Fibroblast of skin of abdomen (primary cell): ENCODE measurements at places on chromosomes 7 and 10.

DNA sequence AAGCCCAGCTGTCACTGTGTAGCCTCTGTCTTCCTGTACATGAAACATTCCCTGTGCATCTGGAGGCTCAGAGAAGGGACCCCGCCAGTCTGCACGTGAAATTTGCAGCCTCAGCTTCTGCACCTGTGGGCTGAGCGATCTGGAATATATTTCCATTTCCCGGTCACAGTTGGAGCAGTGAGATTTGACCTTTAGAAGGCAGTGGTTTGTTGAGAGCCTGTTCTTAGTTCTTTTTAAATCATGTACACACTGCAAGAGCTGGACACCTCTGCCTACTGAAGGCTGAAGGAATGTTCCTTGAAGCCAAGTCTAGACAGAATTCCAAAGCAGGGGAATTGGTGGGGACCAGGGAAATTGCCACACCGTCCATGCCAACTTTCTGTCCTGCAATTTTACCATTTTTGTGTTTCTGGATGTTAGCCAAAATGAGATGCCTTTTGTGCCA is 706.6 kb downstream of the INHBA start:
- no peak for DNase-seq

- no peak for DNase-seq
Measured at GRCh38 chr10:6115824-6116350, 27.1 kb downstream of the RBM17 start.

- no peak for DNase-seq
Measured at GRCh38 chr7:102467581-102468477, 3.0 kb downstream of the LRWD1 start.

DNA sequence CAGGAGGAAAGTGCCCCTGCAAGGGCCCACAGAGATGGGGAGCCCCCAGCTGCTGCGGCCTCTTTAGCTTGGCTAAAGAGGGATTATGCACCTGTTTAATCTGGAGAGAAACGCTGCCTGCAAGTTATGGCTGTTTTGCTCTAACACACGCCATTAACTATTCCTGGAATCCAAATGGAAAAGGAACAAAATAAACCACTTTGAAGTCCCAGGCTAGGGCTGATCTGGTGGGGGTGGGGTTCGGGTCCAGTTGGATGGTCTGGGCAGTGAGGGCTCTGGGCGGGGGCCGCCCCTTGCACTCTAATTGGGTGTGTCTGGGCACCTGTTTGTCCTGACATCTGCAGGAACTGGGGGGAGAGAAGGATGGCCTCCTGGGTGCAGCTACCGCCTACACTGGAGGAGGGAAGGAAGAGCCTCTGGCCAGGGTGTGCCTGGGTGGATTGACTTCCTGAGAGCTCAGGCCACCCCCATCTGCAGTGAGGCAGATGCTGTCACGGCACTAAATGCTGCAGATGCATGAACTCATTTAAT is 300.6 kb downstream of the ZEB1 start:
- no peak for DNase-seq

DNA sequence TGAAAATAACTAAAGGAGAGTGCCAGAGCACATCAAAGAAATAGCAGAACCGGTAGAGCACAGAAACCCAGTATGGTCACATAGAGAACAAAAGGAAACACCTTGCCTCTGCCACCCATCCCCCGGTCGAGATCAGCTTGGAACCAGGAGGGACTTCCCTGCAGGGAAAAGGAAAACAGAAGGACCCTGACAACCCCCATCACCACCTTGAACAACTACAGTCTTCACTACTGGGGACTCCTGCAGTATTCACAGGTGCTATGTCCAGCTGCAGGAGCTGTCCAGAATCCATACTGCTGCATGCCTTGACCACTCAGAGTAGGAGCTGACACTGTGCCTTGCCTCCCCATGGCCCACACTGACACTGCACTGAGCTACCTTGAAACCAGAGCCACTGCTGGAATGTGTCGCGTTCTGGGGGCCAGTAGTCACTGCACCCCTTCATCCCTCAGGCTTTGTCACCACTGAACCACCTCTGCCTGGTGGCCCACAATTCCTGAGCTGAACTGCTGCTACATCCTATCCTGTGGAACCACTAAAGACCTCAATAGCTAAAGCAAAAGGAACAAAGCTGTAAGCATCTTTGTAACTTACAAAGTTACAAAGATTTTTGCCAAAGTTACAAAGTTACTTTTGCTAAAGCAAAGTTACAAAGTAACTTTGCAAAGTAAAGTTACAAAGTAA is 66.8 kb downstream of the TRIL start:
- DNase-seq, result no peak

GRCh38 chr10:31347705-31348104 is 28.7 kb downstream of the ZEB1 start:
- no peak for DNase-seq

DNA sequence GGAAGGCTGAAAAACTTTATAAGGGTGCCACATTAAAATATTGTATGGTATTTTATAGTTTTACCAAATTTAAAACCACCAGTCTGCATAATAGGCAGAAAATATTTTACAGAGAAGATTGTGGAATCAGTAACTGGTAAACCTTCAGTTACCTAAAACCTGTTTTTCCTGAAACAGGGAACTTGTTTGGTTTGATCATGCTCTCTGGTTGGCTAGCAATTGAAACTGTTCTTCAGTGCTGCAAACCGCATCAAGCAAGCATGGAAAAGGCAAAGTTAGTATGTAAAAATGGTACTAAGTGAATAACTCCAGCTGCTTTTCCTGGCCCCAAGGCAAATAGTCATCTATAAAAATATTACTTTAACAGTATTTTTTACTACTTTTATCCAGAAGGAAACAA is 316.9 kb upstream of the LRRN3 start:
- no peak for DNase-seq

DNA sequence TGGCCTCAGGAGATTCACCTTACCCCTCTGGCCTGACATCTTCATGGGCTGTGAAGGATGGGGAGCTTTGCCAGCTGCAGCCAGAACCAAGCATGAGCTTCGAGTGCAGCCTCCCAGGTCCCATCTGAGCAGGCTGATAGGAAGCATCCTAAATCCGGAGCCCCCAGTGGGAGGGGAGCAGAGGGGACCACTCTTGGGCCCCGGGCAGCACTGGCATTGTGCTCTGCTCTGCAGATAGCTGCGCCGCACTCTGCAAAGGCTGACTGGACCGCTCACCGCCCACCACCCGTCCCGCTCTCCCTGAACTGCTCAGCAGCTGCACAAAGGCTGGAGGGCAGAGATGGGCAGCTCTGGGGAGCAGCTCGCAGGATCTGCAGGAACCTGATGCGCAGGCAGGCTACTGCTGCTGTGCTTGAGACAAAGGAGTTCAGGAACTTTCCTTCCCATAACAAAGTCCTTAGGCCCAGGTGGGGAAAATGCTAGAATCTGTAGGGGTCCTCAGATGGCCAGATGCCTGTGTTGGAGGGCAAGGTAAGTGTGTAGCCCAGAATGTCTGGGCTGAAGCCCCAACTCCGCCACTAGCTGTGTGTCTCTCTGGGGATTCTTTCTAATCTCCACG is 51.8 kb downstream of the ARHGAP22 start:
- DNase-seq, result no peak

DNA sequence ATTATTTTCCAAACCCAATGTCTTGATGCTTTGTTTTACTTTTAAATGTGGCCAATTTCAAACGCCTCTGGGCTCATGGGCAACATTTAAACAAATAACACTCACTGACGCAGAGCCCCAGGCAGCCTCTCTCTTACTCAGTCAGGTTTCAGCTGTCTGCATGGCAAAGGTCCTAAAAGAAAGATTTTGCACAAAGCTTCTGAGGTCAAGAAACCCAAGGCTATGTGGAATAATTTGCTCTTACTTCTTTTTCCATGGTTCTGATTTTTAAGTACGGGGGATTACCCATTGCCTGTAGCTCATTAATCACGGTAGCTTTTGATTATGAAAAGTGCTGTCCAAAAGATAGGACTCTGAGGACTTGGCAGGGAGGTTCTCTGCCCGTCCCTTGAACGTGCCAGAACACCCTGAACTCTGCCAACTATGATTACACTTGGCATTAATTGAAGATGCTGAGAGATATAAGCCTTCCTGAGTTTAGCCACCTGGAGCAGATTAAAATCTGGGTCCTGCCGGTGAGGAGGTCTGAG is 14.1 kb upstream of the MSRB2 start:
- DNase-seq, result no peak

DNA sequence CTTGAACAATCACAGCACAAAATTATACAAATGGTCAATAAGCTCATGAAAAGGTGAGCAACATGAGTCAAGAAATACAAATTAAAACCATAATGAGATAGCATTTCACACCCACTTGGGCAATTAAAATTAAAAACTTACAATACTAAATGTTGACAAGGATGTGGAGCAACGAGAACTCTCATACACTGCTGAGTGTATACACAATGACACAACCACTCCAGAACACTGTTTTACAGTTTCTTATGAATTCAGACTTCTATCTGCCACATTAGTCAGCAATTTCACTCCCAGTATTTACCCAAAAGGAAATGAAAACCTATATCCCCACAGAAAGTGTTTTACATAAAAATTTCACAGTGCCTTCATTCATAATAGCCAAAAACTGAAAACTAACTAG is 31.1 kb downstream of the GDI2 start:
- DNase-seq, result no peak

DNA sequence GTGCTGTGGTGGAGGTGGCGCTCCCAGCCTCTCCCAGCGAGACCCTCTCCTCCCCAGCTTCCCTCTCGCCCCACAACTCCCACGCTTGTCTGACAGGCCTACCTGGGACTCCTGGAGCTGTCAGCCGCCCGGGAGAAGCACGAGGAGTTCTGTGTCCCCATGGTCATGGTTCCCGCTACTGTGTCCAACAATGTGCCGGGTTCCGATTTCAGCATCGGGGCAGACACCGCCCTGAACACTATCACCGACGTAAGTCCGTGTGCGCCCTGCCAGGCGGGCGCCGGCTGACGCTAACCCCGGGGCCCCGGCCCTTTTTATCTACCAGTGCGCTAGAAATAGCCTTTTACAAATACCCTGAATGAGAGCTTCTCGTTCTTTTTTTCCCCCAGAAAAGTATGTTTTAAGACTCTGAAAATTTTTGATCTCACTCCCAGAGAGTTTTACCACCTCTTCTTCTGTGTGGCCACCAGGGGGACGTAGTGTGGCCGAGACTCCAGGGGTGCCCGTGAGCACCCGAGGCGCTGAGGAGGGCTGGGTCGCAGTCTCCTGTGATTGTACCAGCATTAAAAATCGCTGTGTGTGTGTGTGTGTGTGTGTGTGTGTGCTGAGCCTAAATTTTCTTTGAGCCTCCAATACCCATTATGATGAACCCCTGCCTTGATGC is 52.6 kb downstream of the PFKP start:
- no peak for DNase-seq

- DNase-seq, result no peak
Measured at GRCh38 chr7:113548561-113548960, 370.2 kb downstream of the PPP1R3A start.

GRCh38 chr7:44383566-44383965 is 58.2 kb upstream of the CAMK2B start:
- DNase-seq, result no peak

GRCh38 chr10:5466451-5467206 is 32.7 kb downstream of the CALML5 start:
- DNase-seq, result peak; percentile 91

DNA sequence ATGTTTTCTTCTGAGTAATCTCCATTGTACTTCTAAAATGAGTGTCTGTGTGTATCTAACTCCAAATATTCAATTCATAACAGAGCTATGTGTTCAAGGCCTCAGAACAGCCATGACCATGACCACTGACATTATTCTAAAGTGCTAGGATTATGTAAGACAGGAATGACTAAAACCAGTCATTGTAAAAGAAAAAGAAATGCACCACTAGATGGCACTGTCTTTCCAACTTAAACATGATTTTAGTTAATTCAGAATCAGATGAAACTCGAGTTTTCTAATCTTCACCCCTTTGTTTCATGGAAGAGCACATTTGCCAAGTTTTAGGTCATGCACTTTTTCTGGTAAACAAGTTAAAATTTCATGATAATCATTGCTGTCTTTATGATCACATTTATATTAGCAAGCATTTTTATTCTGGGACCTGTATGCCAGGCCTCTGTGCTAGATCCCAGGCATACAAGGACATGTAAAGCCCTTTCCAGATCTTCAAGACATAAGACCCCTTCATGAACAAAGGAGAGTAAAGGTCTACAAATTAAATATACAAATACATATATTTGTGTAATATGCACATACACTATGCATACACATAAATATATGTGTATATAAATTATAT is 26.1 kb upstream of the RSU1 start:
- DNase-seq, result peak; percentile 81

GRCh38 chr10:96250349-96250748 is 21.0 kb downstream of the BLNK start:
- no peak for DNase-seq

DNA sequence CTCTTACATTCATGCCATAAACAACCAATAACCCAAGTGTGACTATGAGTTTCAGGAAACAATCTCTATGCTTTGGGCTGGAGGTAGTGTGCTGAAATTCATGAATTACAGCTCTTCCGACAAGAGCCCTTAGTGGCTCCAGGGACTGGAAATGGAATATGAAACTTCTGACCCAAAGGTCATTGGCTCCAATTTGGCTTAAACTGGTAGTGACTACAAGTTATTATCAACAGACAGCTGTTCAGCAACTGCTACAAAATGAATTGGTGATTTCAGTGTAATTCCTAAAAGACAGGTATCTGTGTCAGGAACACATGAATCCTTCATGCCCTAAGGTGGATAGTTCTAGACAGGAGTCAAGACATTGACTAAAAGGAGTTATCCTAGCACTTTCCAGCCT is 745.4 kb downstream of the PHTF2 start:
- no peak for DNase-seq

GRCh38 chr7:68458010-68458908 is 1140.0 kb upstream of the AUTS2 start:
- DNase-seq, result peak; percentile 54

DNA sequence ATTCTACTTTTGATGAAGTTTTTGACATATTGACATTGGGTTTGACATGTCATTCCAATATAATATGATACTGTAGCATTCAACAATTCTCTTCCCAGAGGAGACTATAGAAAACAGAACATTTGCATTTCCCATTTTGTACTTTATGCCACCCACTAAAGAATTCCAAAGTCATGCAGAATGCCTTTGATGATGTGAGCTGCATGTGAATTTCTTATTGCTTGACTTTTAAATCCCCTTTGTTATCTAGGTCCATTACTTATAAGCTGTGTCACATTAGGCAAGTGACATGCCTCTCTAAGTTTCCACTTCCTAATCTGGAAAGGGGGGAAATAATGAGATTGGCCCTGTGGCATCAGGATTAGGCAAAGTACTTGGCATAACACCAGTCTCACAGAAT is 436.7 kb downstream of the AUTS2 start:
- DNase-seq, result no peak

GRCh38 chr7:136016649-136017395 is 39.7 kb upstream of the MTPN start:
- no peak for DNase-seq

- DNase-seq, result peak; percentile 78
Measured at GRCh38 chr7:79876848-79877252, 257.8 kb upstream of the GNAI1 start.

- DNase-seq, result no peak
Measured at GRCh38 chr7:105438254-105438653, 49.5 kb upstream of the SRPK2 start.
